ENCODE measurements at places on chromosomes 1 and 21.

- DNase-seq = no peak
Observed at GRCh38 chr21:44092211-44092610, 15.0 kb upstream of the PWP2 start.

- no peak for DNase-seq
Observed at GRCh38 chr1:41610361-41610760, 125.9 kb upstream of the EDN2 start.

- DNase-seq = no peak
Observed at GRCh38 chr1:36511804-36512798, 29.4 kb upstream of the CSF3R start.

GRCh38 chr1:57518496-57518895 lies 94.6 kb upstream of the DAB1 start:
- DNase-seq = no peak

- DNase-seq = no peak
Observed at GRCh38 chr1:206001476-206001888, 1.7 kb downstream of the RAB7B start.

GRCh38 chr1:12003762-12004161 lies 15.5 kb upstream of the MIIP start:
- no peak for DNase-seq

- DNase-seq = no peak
Observed at GRCh38 chr1:82386365-82387011, 585.8 kb downstream of the ADGRL2 start.

- DNase-seq = no peak
Observed at GRCh38 chr1:109371341-109371739, 26.4 kb downstream of the SORT1 start.

GRCh38 chr1:116357487-116357886 lies 15.6 kb upstream of the ATP1A1 start:
- no peak for DNase-seq

DNA sequence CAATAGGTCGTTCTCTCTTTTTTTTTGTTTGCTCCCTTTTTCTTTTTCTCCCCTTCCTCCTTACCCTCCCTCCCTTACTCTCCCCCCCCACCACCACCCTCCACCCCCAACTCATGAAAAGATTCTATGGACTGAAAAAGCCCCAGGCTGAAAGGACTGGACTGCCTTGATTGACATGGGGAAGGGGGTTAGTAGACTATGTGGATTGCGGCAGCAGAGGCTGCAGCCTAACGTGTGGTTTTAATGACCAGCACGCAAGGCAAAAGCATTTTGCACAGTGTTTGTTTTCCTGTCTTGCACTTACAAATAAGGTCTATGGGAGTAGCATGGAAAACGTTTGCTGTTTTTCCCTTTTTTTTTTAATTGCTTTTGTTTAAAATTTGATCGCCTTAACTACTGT lies 5.5 kb downstream of the ZBTB18 start:
- no peak for DNase-seq

DNA sequence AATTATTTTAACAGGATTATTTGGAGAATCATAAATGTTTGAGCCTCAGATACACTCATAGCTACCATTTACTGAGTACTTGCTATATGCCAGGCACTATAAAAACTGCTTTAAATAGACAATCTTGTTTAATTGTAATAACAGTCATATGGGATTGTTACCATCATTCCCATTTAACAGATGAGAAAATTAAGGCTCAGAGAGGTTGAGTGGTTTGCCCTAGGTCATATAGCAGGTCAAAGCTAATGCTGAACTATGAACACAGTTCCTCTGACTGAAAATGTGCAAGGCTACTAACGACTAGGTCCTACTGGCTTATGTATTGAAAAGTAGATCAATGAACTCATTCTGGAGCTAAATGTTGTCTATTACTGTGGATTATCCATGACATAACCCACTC lies 63.4 kb downstream of the DDR2 start:
- DNase-seq = no peak

DNA sequence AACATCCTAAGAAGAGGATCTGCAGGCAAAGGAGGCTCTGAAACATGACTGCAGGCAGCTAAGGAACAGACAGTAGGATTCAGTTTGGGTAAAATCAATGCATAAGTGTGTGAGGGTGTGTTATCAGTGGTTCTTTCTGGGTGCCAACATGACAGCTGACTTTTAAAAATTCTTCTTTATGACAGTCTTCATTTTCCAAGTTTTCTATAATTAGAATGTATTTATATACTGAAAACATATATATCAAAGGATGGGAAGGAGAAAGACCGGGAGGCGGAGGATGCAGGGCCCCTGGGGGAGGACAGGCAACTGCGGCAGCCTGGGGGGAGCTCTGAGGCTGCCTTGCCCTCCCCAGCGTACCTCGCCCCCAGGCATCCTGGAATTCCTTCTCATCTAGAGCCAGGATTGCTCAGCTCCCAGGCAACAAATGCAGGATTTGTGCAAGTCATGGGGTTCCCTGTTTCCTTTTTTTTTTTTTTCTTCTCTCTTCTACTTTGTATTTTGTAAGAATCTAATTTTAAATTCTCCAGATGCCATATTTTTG lies 104.8 kb downstream of the CSMD2 start:
- no peak for DNase-seq

DNA sequence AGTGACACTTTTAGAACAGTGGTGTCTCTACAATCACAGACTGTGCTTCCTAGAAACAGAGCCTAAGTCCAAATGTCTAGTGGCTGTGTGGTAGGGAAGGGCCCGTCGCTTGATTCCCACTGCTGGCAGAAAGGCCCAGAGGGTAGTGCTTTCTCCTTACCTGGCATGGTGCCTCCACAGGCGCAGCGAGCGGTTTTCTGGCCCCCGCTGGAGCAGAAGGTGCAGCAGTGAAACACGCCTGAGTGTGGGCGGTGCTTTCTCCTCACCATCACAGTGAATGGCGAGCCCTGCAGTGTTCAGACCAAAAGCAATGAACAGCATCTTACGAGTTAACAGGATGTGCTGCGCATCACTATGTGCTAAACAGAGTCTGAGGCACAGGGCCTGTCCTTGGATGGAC lies 8.3 kb downstream of the TRIM45 start:
- DNase-seq = no peak

- DNase-seq = no peak
Observed at GRCh38 chr21:41578716-41579115, 70.8 kb upstream of the TMPRSS2 start.

All from NCI-H146 (cell line).